Stimulated activated CD8-positive, alpha-beta memory T cell treated with anti-CD3 and anti-CD28 coated beads, Interleukin-7, amount 100 ng/mL, for 1 hour (primary cell): ENCODE measurements at places on chromosomes 4 and X.
A peak's percentile ranks its signal among the peaks of the same experiment; 100 is the strongest.

GRCh38 chr4:94575652-94576051 lies 123.9 kb downstream of the PDLIM5 start:
- DNase-seq: no peak

GRCh38 chr4:126762663-126763247 lies 870.0 kb upstream of the INTU start:
- DNase-seq: no peak

DNA sequence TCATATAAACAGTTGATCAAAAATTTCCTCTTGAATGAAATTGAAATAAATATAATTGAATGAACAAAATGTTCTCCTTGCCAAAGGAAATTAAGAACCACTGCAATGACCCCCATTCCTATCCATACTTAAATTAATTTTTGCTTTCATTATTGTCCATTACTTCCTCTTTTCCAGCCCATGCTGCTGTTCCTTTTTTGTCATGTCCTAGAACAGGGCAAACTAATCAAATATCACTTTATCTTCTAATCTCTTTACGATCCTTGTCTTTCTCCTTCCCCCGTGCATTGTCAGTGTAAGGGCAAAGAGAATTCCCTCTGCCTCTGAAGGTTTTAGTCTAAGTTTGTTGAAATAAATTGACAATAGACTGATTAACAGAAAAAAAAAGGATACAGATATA lies 203.0 kb downstream of the CENPC start:
- no peak for DNase-seq

- no peak for DNase-seq
Measured at GRCh38 chr4:25908491-25908901, 5.5 kb upstream of the SMIM20 start.

- DNase-seq: no peak
Measured at GRCh38 chr4:144714166-144714565, 68.2 kb downstream of the HHIP start.

DNA sequence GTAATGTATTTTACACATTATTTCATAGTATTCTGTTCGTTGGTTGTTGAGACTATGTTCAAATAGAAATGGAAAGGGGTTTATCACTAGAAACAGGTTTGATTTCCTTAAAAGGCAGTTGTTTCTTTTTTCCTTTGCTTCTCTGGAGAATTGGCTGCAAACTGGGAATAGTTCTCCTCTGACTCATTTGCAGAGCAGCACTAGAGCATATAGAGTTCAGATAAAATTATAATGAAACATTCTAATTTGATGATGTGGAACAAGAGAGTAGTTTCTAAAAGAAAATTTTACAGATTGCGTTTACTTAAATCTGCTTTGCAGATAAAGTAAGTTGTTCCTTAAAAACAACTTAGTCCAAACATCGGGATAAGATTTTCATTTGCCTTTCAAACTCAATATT lies 29.7 kb downstream of the SYNPO2 start:
- no peak for DNase-seq

GRCh38 chrX:49272421-49272820 lies 2.8 kb downstream of the PPP1R3F start:
- no peak for DNase-seq

DNA sequence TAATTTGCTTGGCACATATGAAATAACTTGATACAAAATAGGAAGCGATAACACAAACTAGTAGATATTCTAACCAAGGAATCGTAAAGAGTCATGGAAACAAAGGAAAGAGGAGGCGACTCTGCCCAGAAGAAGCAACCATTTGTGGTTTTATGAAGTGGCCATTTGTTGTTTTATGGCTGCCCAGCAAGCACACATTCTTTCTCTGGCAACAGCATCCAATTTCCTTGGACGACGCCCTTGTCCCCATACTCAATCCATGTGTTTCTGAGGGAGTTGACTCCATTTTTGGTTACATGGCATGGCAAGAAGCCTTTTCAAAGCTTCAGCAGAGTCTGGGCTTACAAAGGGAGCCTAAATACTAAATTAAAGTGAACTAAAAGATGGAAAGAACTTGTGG lies 295.1 kb downstream of the INPP4B start:
- no peak for DNase-seq

DNA sequence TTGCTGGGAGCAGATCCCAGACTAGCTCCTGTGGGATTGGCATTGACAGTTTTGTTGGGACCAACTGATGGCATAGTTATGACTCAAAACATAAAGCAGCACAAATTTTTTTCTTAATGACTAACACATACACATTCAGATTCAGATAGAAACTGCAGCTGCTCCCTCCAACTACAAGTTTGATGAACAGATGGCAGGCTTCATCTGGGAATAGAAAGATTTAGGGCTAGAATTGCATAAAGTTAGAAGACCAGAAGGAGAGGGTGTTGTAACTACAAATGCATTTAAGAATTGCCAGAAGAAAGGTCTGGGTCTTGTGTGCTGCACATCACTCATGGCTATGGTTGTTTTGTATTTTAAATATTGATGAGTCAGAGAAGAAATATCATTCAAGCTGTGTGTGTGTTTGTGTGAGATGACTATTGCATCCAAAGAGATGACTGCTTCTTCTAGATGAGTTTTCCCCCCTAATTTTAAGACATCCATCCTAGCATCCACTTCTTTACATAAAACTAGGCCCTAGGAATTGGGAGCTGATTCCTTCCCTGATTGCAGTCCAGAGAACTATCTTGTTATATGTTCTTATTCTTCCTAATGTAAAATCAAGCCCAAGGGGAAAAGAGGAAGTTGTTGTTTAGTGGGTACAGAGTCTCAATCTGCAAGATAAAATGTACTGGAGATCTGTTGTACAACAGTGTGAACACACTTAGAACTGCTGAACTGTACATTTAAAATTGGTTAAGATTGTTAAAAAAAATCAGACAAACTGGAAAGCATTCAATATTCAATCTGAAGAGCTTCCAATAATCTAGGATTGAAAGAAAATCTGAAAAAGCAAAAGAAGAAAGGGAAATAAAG lies 175.1 kb downstream of the PARM1 start:
- no peak for DNase-seq

DNA sequence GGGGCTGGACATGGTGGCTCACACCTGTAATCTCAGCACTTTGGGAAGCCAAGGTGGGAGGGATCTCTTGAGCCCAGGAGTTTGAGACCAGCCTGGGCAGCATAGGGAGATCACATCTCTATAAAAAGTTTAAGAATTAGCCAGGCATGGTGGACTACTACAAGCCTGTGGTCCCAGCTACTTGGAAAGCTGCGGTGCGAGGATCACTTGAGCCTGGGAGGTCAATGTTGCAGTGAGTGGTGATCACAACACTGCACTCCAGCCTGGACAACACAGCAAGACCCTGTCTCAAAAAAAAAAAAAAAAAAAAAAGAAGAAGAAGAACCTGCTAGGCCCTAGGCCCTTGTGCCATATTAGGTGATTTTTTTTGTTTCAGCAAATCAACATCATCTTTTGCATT lies 12.2 kb downstream of the SRD5A3 start:
- DNase-seq: no peak

DNA sequence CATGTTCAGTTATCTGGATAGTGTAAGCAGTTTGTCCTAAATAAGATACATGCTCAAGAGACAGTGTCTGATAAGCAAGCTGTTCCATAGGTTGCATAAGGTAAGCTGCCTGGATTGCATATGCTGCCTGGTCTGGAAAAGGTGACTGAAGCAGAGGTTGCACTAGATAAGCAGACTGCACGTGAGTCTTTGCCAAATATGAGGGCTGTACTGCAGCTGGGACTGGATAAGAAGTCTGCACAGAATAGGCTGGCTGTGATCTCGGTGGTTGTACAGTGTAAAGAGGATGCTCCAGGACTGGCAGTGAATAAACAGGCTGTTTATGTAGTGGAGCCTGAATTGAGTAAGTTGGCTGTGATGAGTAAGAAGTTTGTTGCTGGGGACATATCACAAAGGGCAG lies 68.9 kb downstream of the WNK3 start:
- DNase-seq: no peak

GRCh38 chr4:56505269-56506130 lies at the start of gene ARL9:
Gene ARL9, plus strand, starts transcription at chr4:56505791. Its CDS starts 72 bp downstream, at chr4:56505863.
- DNase-seq: peak; percentile 27

- DNase-seq: no peak
Measured at GRCh38 chrX:19176901-19177630, 54.8 kb upstream of the ADGRG2 start.

GRCh38 chr4:135123632-135124031 lies 922.0 kb upstream of the PABPC4L start:
- no peak for DNase-seq

- DNase-seq: no peak
Measured at GRCh38 chrX:37787423-37787869, 7.6 kb downstream of the CYBB start.

GRCh38 chr4:85744950-85745349 lies 270.0 kb downstream of the ARHGAP24 start:
- DNase-seq: no peak
